ENCODE measurements at places on chromosomes 6 and 20.

GRCh38 chr6:97064578-97064977 is 140.1 kb downstream of the KLHL32 start:
- no peak for DNase-seq

DNA sequence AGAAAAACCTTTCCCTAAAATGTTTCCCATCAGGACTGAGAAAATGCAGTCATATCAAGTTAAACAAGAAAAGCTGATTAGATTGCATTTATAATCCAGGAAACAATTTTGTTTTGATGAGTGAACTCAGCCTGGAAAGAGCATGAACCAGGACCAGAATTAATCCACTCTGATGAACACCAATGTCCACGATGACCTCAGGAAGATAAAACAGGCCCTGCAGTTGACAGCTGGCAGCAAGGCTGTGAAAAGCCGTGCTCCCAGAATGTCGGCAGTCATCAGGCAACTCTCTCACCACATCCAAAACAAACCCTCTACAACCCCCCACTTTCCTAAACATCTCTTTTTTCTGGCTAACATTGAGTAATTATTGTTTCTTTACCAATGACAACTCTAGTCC is 74.0 kb upstream of the PROKR2 start:
- no peak for DNase-seq

DNA sequence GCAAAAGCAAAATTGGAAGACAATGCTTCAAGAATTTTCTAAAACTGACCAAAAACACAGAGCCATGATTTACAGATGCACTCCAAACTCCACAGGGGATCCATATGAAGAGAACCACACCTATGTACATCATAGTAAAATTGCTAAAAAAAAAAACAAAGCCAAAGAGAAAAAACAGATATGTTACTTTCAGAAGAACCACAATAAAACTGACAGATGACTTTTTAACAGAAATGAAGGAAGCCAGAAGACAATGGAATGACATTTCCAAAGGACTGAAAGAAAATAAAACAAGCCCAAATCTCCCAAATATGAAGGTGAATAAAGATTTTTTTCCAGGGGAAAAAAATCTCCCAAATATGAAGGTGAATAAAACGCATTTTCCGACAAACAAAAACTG is 17.5 kb downstream of the TRERF1 start:
- no peak for DNase-seq

GRCh38 chr6:165641672-165642156 is 21.3 kb downstream of the PDE10A start:
- no peak for DNase-seq

- no peak for DNase-seq
These were observed 266.2 kb upstream of the ADGRB3 start for GRCh38 chr6:68368845-68369244.

GRCh38 chr6:95093154-95093553 is 484.2 kb upstream of the MANEA start:
- DNase-seq: no peak

- peak; percentile 81 for DNase-seq
These were observed 69.2 kb upstream of the TBC1D7 start for GRCh38 chr6:13397359-13398068.

- no peak for DNase-seq
These were observed 11.7 kb downstream of the STX11 start for GRCh38 chr6:144161975-144162374.

GRCh38 chr20:61260905-61261304 is 8.8 kb downstream of the CDH4 start:
- DNase-seq: no peak

GRCh38 chr6:136791296-136792094 is 782 bp downstream of the MAP3K5 start:
- DNase-seq: peak; percentile 93

DNA sequence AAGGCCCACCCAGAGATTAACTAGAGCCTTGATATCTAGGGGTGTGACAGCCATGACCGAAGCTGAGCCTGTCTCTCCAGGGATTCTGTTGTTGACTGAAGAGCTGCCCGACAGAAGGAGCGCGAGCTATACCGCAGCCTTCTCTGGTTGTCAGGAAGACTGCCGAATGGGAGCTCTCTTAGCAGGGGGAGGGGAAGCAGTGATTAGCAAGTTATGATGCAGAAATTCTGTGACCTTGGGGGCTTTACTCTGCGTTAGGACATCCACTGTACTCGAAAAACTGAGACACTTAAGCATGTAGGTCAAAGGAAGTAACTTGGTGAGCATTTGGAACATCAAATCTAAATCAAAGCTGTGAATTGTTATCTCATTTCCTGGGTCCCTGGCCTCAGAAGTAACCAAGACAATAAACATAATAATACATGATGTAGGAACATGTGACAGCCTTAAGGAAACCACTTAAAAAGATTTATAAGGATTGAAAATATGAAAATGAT is 84.7 kb downstream of the MAP3K4 start:
- no peak for DNase-seq

DNA sequence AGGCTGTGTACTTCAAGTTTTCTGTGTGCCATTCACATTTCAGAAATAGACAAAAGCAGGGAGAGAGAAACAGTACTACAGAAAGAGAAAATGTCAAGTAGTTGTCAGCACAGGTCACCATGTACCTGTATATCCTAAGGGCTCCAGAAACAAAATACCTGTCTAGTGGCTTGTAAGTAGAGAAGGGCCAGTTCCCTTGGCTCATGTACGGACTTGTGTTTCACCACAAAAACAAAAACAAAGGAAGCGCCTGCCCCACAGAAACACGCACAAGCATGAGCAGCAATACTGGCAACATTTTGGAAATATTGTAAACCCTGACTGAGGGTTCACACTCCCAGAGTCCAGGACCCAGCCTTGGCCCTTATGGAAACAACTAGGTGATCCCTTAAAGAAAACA is 44.3 kb downstream of the CNKSR3 start:
- DNase-seq: no peak
